ENCODE measurements at places on chromosomes 12 and 14.

DNA sequence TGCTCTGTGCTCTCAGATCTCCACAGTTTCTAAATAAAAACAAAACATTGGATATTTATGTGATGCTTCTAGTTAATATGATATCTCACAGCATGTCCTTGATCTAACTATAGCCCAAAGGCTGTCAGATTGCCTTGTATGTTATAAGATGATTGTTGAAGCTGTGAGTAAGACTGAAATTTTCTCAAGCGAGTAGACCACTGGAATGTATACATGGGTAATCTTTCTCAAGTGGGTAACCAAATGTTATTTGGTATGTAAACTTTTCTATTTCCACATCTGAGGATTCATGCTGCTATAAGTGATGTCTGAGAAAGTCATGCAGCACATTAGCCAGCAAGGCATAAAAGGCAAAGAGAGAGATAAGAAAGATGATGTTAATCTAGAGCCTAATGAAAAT lies 886.7 kb downstream of the NRXN3 start:
- no peak for DNase-seq

DNA sequence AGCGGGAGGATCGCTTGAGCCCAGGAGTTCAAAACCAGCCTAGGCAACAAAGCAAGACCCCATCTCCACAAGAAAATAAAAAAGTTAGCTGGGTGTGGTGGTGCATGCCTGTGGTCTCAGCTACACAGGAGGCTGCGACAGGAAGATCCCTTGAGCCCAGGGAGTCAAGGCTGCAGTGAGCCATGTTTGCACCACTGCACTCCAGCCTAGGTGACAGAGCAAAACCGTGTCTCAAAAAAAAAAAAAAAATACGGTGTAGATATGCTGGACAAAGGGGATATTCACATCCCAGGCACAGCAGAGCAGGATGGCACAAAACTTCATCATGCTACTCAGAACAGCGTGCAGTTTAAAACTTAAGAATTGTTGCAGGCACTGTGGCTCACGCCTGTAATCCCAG lies 24.8 kb upstream of the STRN3 start:
- no peak for DNase-seq

DNA sequence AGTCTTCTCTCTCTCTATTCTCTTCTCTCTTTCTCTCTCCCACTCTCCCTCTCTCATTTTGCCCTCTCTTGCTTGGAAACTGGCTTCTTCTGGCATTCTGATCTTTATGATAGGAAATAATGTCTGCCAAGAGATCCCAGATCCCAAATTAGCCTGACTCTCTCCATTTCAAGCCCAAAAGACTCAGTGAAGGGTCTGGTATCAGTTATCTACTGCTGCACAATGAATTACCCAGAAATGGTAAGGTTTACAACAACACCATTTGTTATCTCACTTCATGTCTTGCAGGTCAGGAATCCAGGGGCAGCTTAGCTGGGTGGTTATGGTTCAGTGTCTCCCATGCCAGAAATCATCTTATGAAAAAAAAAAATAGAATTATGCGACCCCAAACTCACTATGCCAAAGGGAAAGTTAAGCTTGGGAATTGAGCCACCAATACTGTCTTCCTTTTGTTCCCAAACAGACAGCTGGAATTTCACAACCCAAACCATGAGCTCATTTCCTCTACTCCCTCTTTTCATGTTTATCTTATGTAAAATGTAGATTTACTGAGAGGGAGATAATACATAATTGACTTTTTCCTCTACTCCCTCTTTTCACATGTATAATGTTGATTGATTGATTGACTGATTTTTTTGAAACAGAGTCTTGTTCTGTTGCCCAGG lies 67.8 kb upstream of the FICD start:
- DNase-seq, result no peak

GRCh38 chr12:2666846-2667245 lies 127.9 kb upstream of the FKBP4 start:
- DNase-seq, result no peak

- DNase-seq, result no peak
Measured at GRCh38 chr14:99128185-99128584, 143.8 kb downstream of the BCL11B start.

DNA sequence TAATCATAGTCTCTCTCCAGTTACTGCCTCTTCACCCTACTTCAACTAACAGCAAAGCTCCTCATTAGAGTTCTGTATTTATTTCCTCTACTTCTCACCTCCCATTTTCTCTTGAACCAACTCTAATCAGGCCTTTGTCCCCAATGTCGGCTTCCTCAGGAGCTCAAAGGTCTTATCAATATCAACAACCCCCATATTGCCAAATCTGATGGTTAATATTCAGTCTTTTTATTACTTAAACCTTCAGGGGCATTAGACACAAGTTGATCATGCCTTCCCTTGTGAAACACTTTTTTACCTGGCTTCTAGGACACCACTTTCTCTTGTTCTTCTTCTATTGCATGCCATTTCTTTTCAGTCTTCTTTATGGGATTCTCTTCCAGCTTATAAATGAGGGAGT lies 509.0 kb downstream of the NELL2 start:
- DNase-seq, result no peak

- DNase-seq, result no peak
Measured at GRCh38 chr12:24695103-24695502, 253.8 kb downstream of the BCAT1 start.

DNA sequence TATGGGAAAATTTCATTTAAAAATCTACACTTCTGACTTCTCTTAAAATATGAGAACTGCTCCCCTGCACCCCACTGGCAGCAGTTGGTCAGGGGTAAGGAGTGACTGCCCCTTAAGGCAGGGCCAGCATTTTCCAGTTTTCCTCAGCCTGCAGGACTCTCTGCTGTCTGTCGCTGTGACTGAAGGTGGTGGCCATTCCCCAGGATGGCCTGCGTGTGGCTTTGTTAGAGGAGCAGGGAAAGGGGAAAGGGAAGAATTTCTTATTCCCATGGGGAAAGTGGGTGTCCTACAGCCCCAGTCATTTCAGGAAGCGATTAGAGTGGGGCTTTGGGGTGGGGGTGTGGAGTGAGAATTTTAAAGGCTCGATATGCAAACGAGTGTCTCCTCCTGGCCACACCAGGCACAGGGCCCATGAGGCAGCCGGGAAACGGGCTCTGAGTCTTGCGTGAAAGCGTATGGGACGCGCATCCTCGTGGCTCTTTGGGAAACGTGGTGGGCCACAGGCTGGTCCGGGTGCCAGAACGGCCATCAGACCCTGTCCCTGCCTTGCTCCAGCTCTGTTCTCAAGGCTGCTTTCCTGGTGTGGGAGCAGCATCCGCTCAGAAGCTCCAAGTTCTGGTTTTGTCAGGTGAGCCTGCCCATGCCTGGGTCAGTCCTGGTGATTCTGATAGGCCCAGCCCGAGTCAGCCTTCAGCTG lies 23.5 kb downstream of the ADGRD1 start:
- no peak for DNase-seq

DNA sequence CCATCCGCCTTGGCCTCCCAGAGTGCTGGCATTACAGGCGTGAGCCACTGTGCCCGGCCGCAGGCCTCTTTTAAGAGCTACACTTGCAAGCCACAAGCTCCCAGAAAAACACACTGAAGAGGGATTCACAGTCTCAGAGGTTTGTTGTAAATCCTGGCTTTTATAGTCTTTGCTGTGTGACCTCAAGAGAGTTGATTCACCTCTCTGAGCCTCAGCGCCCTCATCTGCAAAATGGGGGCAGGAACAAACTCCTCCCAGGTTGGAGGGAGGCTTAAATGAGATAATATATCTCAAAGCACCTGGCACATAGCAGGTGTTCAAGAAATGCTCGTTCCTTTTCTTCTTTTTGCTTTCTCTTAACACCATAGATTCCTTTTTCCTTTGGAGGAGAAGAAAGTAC lies 3.9 kb upstream of the TCHP start:
- no peak for DNase-seq

All from nucleus accumbens (tissue), 56 donors.